Glomerular endothelial cell (primary cell): ENCODE measurements at places on chromosomes 4 and X. TPM values are rescaled to one million over a fixed set of nuclear protein-coding genes. Genes with fewer than 3 reads are reported as not detected.

GRCh38 chr4:122784261-122784660 is 42.4 kb upstream of the FGF2 start:
- no peak for DNase-seq

DNA sequence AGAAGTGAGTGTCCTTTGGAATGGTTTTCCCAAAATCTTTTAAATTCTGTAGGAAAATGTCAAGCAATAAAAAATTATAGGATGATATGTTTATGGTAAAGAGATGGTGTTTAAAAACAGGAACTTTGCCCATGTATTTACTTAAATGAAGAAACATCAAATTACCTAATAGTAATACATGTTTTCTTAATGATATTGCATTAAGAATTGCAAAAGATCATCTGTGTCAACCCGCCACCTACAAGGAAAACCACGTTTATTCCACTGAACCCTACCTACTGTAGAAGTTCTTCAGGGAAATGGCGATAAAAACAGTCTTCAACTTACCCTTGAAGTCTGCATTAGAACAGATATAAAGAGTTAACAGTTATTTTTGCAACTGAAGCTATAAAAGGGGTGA is 67.2 kb upstream of the NDP start:
- DNase-seq, result no peak

The ETDC gene
- not detected in 2 replicates for total RNA-seq

- DNase-seq, result no peak
Measured at GRCh38 chr4:94208266-94208665, 601 bp downstream of the SMARCAD1 start.

DNA sequence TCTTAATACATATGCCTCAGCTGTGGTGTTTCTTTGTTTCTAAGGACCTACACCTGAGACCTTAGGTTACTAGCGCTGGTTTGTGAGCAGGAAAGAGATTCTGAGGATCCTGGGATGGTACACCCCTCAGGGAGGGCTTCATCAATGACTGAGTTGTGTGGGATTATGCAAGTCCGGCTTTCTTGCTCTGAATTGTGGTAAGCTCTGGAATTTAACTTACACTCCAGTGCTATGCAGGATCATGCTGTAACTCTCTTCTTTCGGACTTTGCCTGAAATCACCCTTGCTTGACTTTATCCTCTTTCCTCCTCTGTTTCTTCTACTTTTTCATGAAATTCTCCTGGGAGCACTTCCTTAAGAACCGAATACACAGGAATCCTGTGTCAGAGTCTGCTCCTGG is 431.5 kb upstream of the BOD1L1 start:
- no peak for DNase-seq

- DNase-seq, result no peak
Measured at GRCh38 chrX:95675011-95675410, 1009.6 kb upstream of the DIAPH2 start.

- DNase-seq, result no peak
Measured at GRCh38 chr4:84529169-84529751, 30.2 kb upstream of the NKX6-1 start.

The REPS2 gene
- total RNA-seq, result 2.8 and 10.4 TPM in 2 replicates

DNA sequence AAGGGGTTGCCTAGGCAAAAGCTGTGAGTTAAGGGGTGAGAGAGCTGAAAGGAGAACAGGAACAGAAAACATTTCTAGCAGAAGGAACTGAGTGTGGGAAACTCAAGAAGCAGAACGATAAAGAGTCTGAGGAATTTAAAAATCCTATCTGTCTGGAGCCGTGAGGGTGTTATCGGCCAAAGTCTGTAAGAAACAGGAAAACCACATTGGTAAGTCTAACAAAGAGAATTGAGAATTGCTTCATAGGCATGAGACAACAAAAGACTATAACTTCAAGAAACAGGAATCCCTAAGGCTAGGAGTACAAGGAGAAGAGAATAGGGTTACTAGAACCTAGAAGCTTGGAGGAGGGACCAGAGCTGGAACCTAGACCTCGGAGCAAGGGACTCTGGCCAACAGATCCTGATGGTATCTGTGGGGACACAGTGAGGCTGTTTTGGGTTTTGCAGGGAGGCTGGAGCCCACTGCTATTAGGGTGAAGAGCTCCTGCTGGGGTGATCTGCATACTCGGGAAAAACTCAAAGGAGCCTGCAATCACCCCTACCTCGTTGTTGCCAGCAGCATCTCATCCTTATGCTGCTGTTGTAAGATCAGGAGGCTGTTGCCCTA is 175.6 kb downstream of the FBXO8 start:
- no peak for DNase-seq

The ZMAT1 gene
- total RNA-seq, result 1.6 and 4.8 TPM in 2 replicates

DNA sequence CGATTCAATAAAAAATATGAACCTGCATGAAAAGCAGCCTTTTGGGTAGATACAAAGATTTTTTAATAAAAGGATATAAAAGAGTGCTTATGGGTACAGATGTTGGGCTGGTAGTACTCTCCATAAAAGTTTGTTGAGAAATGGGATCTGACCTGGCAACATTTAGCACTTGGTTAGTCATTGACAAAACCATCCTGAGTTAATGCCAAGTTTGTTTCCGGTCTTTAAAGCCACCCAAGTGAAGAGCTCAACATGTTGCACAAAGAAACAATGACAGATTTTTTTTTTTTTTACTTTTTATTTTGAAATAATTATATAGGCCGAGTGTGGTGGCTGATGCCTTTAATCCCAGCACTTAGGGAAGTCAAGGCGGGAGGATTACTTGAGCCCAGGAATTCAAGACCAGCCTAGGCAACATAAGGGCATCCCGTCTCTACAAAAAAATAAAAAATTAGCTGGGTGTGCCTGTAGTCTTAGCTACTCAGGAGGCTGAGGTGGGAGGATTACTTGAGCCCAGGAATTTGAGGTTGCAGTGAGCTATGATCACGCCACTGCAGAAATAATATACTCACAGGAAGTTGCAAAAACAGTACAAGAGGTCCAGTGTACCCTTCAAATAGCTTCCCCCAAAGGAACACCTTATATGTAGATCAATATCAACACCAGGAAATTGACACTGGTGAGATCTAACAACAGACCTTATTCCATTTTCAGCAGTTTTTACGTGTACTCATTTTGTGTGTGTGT is 16.6 kb downstream of the CHST7 start:
- no peak for DNase-seq

The MAGEA8 gene
- total RNA-seq, result not detected in 2 replicates

DNA sequence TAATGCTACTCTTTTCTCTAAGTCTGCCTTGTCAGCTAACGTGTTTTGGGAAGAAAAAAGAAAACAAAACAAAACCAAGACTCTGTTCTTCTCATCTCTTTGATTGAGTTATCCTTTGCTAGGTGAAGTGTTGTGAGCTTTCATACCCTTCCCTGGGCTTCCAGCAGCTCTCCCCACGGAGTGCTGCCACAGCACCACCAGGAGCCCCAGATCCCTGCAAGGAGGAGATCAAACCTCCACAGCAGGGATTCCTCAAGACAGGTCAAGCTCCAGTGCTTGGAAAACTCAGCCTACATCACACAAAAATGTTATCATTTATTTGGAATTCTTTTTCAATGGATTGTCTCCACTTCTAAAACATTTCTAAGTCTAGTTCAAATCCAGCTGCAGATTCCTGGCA is 1981.9 kb upstream of the TENM3 start:
- DNase-seq, result no peak

- DNase-seq, result no peak
Measured at GRCh38 chrX:69144838-69145680, 20.2 kb downstream of the PJA1 start.

DNA sequence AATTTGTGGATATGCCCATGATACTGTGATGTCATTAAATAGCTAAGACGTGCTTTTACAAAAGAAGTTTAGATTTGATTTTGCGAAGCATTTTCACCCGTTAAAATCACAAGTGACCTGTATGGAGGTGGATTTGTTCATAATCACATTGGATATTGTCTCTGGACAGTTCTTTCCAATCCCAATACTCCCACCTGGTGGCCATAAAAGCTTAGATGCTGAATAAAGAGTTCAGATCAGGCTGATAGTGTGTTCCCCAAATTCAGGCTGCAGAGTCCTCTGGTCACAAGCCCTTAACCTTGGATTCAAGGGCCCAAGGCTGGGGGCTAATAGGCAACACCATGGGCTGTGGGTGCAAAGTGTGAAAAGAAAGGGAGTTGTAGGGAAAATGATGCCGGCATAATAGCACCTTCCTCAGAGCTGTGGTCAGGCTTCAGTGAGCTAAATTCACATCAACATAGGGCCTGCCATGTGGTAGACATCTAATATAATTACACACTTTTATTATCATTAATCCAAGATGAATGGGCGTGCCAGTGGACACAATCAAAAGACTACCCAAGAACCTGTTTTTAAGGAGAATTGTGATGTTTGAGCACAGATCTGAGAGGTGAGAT is 28.1 kb downstream of the SMIM43 start:
- DNase-seq, result peak; percentile 54

The HS6ST2 gene
- 0.78 and 0.82 TPM in 2 replicates for total RNA-seq

DNA sequence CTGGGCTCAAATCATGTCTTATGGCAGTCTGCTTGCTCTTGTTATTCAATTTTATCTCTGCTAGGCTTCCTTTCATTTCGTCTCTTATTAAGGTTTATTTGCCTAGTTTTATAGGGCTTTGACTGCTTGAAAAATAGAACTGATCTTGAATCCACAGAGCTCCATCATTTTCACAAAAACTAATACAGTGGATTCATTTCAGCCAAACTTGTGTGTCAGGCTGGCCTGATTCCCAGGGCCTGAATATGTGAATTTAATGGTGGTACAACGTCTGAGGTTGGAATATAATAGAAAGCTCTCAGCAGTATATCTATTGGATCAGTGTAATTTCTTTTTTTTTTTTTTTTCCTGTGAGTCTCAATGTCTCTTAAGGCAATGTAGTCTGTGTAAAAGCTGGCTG is 123.3 kb downstream of the POU4F2 start:
- no peak for DNase-seq

DNA sequence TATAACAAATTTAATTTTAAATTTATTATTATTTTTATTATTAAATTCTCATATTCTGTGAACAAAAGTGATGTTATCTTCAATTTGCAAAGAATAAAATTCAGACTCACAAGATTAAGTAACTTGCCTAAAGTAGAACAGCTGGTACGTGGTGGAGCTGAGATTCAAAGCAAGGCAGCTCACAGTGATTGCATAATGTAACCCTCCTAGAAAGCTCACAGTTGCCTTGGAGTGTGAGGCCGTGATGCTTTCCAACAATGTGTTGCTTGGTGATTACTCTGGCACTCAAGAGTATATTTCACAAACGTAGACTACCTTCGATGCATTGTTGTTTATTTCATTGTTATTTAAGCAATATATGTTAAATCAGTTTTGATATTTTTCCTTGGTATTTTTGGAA is 1039.2 kb upstream of the PABPC4L start:
- no peak for DNase-seq

The PPP2R2C gene
- total RNA-seq, result 0.24 and 0.41 TPM in 2 replicates
